Liver (tissue), 10 donors: ENCODE measurements at places on chromosomes 5 and 9. TPM values are rescaled to one million over a fixed set of nuclear protein-coding genes. Genes with fewer than 3 reads are reported as not detected.
A peak's percentile ranks its signal among the peaks of the same experiment; 100 is the strongest.

The PCDHGA1 gene
- total RNA-seq = 0.05 TPM

The GOLM1 gene
- 28.5 TPM for total RNA-seq

The ANKH gene
- 33.0 TPM for total RNA-seq

DNA sequence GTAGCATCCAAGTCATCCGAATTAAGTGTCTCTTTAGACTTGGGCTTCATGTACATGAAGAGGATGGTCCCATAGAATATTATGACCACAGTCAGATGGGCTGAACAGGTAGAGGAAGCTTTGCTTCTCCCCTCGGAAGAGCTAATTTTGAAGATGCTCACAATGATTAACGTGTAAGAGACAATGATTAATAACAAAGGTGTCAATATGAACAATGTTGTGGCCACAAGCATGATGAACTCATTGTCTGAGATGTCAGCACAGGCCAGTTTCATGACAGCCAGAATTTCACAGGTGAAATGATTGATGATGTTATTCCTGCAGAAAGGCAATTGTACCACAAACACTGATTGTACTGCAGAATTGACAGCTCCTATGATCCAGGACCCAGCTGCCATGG, 626 bp downstream of the OR13C2 start:
- H3K4me1 ChIP-seq = no peaks in the 10 kb centered on the region
- DNase-seq = no peak
- H3K4me3 ChIP-seq = no peak overlapping the region
- H3K36me3 ChIP-seq = no peaks in the 10 kb centered on the region
- no peaks in the 10 kb centered on the region for H3K27me3 ChIP-seq
- H3K27ac ChIP-seq = no peak overlapping the region

DNA sequence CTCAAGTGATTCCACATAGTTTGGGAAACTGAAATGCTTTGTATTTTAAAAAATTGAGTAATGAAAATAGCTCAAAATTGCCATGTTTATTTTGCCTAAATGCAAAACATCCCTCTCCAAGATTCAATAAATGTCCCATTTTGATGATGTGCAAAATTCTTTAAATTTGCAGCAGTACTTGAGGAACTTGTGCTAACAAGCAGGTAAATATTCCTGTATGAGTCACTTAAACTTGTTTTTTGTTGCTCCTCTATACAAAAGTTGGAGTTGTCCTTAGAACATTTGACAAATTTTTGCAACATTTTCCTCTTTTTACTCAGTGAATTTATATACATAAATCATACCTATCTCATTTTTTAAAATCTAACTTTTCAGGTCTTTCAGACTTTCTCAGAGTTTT, 280.2 kb downstream of the CDH12 start:
- no peaks in the 10 kb centered on the region for H3K36me3 ChIP-seq
- no peaks in the 10 kb centered on the region for H3K27me3 ChIP-seq
- H3K27ac ChIP-seq = no peak overlapping the region

DNA sequence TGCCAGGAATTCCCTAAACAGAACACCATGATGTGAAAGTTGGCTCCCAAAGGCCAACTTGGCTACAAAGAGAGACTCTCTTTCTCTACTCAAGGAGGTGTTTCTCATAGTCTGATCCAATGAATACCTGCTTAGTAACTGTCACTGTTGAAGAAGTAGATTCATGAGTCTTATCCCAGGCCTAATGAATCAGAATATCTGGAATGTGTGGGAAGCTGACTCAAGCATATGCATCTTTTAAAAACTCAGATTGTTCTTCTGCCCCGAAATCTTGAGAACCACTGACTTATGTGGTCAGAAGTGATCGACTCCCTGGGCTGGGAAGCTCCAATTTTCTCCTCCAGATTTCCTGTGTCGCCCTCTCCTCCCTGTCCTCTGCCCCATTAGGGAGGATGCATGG, 345.6 kb downstream of the PLK2 start:
- no peak for DNase-seq
- H3K36me3 ChIP-seq = no peaks in the 10 kb centered on the region
- H3K27me3 ChIP-seq = peaks cover 4% of the 10 kb centered on the region
- H3K27ac ChIP-seq = no peak overlapping the region
- no peaks in the 10 kb centered on the region for H3K4me1 ChIP-seq

GRCh38 chr5:73129143-73129542, 8.8 kb downstream of the TMEM171 start:
- no peak overlapping the region for H3K4me3 ChIP-seq
- DNase-seq = no peak
- H3K27ac ChIP-seq = no peak overlapping the region
- no peaks in the 10 kb centered on the region for H3K36me3 ChIP-seq

DNA sequence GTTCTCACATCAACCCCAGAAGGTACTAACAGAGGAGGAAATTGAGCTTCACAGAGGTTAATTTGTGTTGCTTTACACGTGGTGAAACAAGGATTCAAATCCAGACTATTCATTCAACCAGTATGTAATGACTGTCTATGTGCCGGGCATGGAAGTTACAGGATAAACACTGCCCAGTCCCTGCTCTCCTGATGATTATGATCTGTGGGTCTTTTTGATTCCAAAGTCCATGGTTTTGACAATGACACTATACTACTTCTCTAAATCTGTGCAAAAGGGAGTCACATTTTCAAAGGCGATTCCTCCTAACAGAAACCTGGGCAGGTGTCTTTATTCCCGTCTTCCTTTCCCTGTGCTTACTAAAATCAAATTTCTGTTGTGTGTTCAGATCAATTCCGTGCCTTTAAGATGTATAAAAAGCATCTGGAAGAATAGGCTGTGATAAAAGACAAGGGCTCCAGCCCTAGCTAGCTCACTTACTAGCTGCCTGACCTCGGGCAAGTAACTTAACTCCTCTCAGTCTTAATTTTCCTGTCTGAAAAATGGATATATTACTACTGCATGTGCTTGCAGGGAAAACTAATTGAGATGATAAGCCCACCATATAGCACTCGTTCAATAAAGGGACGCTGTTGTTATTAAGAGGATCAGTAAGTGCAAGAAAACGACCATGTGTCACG, 970 bp upstream of the CREBRF start:
- H3K4me3 ChIP-seq = peak overlapping the region; percentile 86
- no peak for DNase-seq
- H3K4me1 ChIP-seq = peaks cover 16% of the 10 kb centered on the region
- no peak overlapping the region for H3K27ac ChIP-seq
- no peaks in the 10 kb centered on the region for H3K36me3 ChIP-seq

DNA sequence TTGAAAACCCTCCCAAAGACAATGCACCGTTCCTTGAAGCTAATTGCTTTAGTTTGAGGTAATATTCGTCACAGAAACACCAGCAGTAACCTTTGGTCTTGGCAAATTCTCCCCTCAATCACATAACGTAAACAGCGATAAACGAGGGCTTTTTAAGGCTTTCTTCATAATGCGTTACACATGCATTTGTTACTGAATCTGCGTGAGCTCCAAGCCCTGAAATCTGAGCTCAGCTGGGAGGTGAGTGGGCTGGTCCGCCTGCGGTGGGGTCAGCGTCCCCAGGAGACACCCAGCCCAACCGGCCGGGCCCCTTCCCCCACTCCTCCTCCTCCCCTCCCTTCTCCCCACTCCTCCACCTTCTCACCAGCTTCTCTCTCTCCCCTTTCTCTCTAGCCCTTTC, 91.1 kb downstream of the BARX1 start:
- DNase-seq = no peak
- no peak overlapping the region for H3K4me3 ChIP-seq
- no peaks in the 10 kb centered on the region for H3K36me3 ChIP-seq
- H3K27ac ChIP-seq = no peak overlapping the region
- H3K27me3 ChIP-seq = peaks cover 4% of the 10 kb centered on the region

GRCh38 chr9:72674961-72675360, 153.6 kb downstream of the TMC1 start:
- H3K27ac ChIP-seq = no peak overlapping the region
- H3K27me3 ChIP-seq = no peaks in the 10 kb centered on the region
- H3K36me3 ChIP-seq = no peaks in the 10 kb centered on the region

- no peak overlapping the region for H3K27ac ChIP-seq
- DNase-seq = no peak
- no peaks in the 10 kb centered on the region for H3K4me1 ChIP-seq
- H3K4me3 ChIP-seq = no peak overlapping the region
- no peaks in the 10 kb centered on the region for H3K36me3 ChIP-seq
Observed at GRCh38 chr5:59484618-59485017, 408.9 kb downstream of the PDE4D start.

- H3K4me1 ChIP-seq = no peaks in the 10 kb centered on the region
- no peak overlapping the region for H3K4me3 ChIP-seq
- no peaks in the 10 kb centered on the region for H3K36me3 ChIP-seq
Observed at GRCh38 chr5:40594811-40595210, 84.9 kb upstream of the PTGER4 start.
